Suprapubic skin (tissue), 4 donors: ENCODE measurements at places on chromosomes 13 and 19.

- no peaks in the 10 kb centered on the region for H3K4me1 ChIP-seq
- no peaks in the 10 kb centered on the region for H3K27me3 ChIP-seq
- no peak overlapping the region for H3K4me3 ChIP-seq
- no peak overlapping the region for H3K27ac ChIP-seq
- no peaks in the 10 kb centered on the region for H3K36me3 ChIP-seq
Observed at GRCh38 chr13:91714855-91715254, 316.4 kb downstream of the GPC5 start.

DNA sequence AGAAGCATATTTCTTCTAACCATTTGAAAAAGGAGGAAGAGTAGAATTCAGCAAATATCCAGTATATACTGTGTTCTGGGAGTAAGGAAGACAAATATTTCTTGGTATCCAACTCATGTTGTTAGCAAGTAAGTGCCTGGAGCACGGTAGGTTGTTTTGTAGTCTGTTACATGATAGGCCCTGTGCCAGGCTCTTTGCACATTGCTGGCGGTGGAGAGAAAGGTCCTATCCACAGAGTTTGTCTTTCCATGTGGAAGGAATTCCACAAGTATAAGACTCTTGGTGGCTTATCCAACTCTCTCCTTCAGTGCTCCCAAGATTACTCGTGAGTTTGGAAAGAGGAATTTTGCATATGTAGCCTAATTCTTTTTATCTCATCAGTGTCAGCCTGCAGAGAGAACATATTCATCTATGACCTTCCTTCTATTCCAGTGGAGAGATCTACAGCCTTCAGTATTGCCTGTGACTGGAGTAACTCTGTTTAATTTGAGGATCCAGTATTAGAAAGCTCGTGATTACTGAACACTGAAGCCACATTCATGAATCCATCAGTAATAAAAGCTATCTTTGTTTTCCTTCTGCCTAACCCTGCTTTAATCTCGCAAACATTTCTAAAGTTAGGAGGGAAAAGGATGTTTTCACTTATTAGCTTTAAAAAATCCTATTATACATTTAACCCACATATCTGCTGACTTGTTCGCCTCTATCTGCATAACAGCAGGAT is 183.9 kb upstream of the CSNK1A1L start:
- no peak for DNase-seq
- no peaks in the 10 kb centered on the region for H3K36me3 ChIP-seq
- no peak overlapping the region for H3K4me3 ChIP-seq
- H3K4me1 ChIP-seq, result no peaks in the 10 kb centered on the region
- no peaks in the 10 kb centered on the region for H3K27me3 ChIP-seq

DNA sequence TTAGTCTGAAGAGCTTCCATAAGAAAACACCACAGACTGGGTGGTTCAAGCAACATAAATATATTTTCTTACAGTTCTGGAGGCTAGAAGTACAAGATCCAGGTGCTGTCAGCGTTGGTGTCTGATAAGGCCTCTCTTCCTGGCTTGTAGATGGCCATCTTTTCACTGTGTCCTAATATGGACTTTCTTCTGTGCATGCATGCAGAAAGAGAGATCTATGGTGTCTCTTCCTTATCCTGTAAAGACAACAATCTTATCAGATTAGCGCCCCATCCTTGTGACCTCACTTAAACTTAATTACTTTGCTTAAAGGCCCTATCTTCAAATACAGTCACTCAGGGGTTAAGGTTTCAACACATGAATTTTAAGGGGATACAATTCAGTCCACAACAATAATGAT is 14.1 kb upstream of the NDFIP2 start:
- H3K4me1 ChIP-seq, result no peaks in the 10 kb centered on the region
- no peak overlapping the region for H3K27ac ChIP-seq
- H3K36me3 ChIP-seq, result no peaks in the 10 kb centered on the region
- no peaks in the 10 kb centered on the region for H3K27me3 ChIP-seq

DNA sequence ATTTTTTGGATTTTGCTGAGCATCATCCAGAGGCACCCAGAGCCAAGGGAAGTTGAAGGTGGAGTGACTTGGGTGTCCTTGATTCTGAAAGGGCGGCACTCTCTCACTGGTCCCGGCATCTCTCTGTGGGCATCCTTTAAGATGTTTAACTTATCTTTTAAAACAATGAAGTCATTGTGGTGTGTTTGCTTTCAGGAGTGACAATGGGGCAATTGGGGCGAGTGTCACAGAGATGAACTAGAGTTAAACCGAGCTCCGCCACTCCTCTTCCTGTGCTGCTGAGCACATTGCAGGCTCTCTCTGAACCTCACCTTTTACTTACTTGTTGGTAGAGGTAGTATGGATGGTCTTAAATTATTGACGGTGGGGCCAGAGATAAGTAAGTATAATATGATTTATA is 295.7 kb downstream of the MYO16 start:
- no peaks in the 10 kb centered on the region for H3K4me1 ChIP-seq
- no peak for DNase-seq
- H3K27me3 ChIP-seq, result no peaks in the 10 kb centered on the region
- no peaks in the 10 kb centered on the region for H3K36me3 ChIP-seq
- no peak overlapping the region for H3K27ac ChIP-seq
- H3K4me3 ChIP-seq, result no peak overlapping the region

DNA sequence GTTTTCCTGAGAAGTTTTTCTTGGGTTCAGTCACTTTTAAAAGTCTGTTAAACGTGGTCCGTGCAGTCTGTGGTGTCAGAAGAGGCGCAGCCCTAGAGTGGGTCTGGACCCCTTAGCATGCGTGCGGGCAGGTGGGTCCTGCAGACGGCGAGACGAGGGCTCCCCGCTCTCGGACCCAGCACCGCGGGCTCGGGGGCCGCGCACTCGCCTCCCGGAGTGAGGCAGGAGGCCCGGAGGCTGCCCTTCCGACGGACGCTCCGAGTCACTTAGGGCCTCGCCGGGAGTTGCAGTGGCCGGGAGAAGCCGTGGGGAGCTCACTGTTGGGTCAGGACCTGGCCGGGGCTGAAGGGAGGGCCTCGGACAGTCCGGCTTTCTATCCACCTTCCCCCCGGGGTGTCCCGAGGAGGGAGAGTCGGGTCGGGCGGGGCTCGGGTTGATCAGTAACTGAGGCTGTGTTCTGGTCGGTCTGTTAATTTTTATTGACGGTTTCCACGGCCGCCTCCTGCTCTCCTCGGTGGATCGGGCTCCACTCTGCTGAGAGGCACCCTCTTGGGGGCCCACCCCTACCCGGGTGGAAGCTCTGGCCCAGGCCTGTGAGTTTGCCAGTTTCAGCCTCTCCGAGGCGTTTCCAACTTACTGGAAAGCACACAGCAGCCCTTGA is 1.3 kb downstream of the PTBP1 start:
- peaks cover 67% of the 10 kb centered on the region for H3K4me1 ChIP-seq
- H3K36me3 ChIP-seq, result peaks cover 4% of the 10 kb centered on the region
- no peaks in the 10 kb centered on the region for H3K27me3 ChIP-seq
- DNase-seq, result no peak
- peak overlapping the region; percentile 100 for H3K27ac ChIP-seq

GRCh38 chr13:112692104-112692503 is 2.3 kb downstream of the ATP11A start:
- no peaks in the 10 kb centered on the region for H3K36me3 ChIP-seq
- no peak overlapping the region for H3K27ac ChIP-seq

DNA sequence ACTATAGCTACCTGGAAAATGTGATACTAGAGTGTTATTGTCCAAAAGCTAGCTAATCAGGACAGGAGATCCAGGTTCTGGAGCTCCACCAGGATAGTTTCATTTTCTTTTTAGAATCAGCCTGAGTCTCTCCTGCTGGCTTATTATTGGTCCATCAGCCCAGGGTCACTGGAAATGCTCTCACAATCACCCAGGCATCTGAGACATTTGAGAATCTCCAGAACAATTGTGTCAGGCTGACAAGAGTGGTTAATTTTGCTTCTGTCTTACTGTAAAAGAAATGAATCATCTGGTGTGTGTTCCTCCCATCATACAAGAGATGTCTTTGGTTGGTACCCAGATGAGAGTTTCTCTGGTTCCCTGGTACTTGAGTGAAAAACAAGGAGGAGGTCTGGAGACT is 43.6 kb upstream of the ZNF681 start:
- H3K36me3 ChIP-seq, result no peaks in the 10 kb centered on the region
- H3K27ac ChIP-seq, result no peak overlapping the region
- no peak for DNase-seq
- no peaks in the 10 kb centered on the region for H3K4me1 ChIP-seq
- H3K27me3 ChIP-seq, result no peaks in the 10 kb centered on the region

- H3K27me3 ChIP-seq, result no peaks in the 10 kb centered on the region
- no peak overlapping the region for H3K27ac ChIP-seq
- no peak overlapping the region for H3K4me3 ChIP-seq
- no peak for DNase-seq
- H3K4me1 ChIP-seq, result peaks cover 8% of the 10 kb centered on the region
Observed at GRCh38 chr13:20497006-20497775, 28.5 kb downstream of the CRYL1 start.

GRCh38 chr19:10270616-10271394 is at the start of gene ICAM1:
TSS of gene ICAM1 (plus strand) at chr19:10271120. CDS start at chr19:10271160, 40 bp downstream.
- peak within 1 kb of the TSS; percentile 47 for H3K4me3 ChIP-seq
- DNase-seq, result peak; percentile 96
- no peaks in the 10 kb centered on the region for H3K27me3 ChIP-seq
- H3K4me1 ChIP-seq, result peaks cover 30% of the 10 kb centered on the region
- H3K27ac ChIP-seq, result peak within 1 kb of the TSS; percentile 82

DNA sequence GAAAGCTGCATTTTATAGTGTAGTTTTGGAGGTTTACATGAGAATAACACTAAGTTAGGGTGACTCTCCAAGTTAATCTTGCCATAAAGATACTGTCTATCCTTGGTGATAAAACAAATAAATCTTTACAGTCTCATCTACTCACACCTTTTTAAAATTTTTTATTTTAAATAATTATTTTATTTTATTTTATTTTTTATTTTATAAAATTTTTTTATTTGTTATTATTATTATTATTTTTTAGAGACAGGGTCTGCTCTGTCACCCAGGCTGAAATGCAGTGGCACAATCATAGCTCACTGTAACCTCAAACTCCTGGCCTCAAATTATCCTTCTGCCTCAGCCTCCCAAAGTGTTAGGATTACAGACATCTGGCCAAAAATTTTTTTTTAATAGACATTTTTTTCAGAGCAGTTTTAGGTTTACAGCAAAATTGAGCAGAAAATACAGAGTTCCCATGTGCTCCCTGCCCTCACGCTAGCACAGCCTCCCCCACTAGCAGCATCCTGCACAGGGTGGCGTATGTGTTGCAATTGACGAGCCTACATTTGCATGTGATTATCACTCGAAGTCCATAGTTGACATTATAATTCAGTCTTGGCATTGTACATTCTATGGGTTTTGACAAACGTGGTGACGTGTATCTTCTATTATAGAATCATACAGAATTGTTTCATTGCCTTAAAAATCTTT is 41.0 kb downstream of the RASL11A start:
- H3K36me3 ChIP-seq, result no peaks in the 10 kb centered on the region
- H3K4me3 ChIP-seq, result no peak overlapping the region
- H3K4me1 ChIP-seq, result no peaks in the 10 kb centered on the region

- H3K27ac ChIP-seq, result no peak overlapping the region
- DNase-seq, result no peak
Observed at GRCh38 chr19:4279530-4280422, 710 bp downstream of the SHD start.

DNA sequence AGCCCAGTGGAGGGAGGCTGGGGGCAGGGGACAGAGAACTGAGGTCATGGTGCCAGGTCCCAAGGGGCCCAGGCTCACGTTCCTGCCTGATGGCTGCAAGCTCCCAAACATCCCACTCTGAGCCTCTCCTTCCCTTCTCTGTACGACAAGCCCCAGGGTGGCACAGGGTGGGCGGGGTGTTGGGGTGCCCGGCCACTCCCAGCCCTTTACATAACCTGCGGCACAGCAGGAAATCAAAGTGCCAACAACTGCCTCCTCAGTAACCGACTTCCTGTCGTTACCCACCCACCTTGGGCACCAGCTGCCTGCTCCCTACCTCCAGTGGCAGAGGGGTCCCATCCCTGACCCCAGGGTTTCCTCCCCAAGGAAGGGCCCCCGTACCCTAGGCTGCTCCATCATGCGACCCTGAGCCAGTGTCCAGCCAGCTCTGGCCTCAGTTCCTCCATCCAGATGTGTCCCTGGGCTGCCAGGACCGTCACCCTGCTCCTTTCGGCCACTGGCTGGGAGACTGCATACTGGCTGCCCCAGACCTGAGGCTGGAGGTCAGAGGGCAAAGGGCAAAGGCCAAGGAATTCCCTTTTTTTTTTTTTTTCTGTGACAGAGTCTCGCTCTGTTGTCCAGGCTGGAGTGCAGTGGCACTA is 27.7 kb upstream of the NFIC start:
- H3K27me3 ChIP-seq, result no peaks in the 10 kb centered on the region
- peaks cover 61% of the 10 kb centered on the region for H3K4me1 ChIP-seq
- peak overlapping the region; percentile 90 for H3K27ac ChIP-seq
- H3K4me3 ChIP-seq, result no peak overlapping the region

- H3K36me3 ChIP-seq, result no peaks in the 10 kb centered on the region
- DNase-seq, result no peak
- H3K27me3 ChIP-seq, result no peaks in the 10 kb centered on the region
- no peak overlapping the region for H3K27ac ChIP-seq
Observed at GRCh38 chr13:63983366-63983765, 2567.7 kb upstream of the PCDH20 start.

DNA sequence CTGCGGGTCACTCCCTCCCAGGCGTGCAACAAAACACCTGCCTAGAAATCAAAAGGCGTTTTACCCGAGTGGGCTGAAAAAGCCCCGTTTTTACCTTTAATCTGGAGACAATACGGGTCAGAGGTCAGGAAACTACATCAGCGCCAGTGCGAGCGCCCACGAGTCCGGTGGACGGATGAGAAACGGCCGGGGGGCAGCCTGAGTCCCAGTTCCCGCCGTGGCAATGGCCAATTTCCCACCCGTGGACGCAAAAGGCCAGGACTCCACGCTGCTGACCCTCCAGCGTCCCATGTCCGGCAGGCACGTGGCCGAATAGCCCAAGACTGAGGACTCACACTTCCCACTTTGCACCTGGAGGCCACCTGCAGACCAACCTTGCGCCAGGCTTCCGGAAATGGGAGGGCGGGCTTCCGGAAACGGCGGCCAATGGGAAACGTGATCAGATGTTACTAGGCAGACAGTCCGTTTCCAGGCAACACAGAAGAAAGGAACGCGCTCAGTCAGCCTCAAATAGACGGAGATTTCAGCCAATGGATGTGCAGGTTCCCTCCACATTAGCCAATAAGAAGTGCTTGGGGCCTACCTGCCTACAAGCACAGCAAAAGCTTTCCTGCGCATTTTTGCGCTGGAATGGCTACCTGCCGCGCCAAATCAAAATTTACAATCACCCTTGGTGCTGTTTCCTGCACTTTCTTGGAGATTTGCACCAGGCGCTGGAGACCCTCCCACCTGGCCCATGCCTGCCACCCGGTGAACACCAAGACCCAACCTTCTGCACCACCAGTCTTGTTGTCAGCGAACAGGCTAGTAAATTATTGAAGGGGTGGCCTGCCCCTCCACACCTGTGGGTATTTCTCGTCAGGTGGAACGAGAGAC is 47.4 kb downstream of the ZFP14 start:
- no peaks in the 10 kb centered on the region for H3K27me3 ChIP-seq
- H3K4me1 ChIP-seq, result peaks cover 10% of the 10 kb centered on the region
- peak overlapping the region; percentile 48 for H3K4me3 ChIP-seq
- no peak overlapping the region for H3K27ac ChIP-seq
- DNase-seq, result peak; percentile 87
